Esophagus muscularis mucosa (tissue), 4 donors: ENCODE measurements at places on chromosomes 13 and 19.

- no peak for DNase-seq
These were observed 4.4 kb upstream of the PRX start for GRCh38 chr19:40417643-40417981.

GRCh38 chr13:109396266-109396665 is 390.1 kb downstream of the IRS2 start:
- no peak for DNase-seq

GRCh38 chr19:46718934-46719622 is 2.2 kb upstream of the PRKD2 start:
- DNase-seq, result no peak

- no peak for DNase-seq
These were observed 56.1 kb downstream of the MLLT1 start for GRCh38 chr19:6223461-6224307.

DNA sequence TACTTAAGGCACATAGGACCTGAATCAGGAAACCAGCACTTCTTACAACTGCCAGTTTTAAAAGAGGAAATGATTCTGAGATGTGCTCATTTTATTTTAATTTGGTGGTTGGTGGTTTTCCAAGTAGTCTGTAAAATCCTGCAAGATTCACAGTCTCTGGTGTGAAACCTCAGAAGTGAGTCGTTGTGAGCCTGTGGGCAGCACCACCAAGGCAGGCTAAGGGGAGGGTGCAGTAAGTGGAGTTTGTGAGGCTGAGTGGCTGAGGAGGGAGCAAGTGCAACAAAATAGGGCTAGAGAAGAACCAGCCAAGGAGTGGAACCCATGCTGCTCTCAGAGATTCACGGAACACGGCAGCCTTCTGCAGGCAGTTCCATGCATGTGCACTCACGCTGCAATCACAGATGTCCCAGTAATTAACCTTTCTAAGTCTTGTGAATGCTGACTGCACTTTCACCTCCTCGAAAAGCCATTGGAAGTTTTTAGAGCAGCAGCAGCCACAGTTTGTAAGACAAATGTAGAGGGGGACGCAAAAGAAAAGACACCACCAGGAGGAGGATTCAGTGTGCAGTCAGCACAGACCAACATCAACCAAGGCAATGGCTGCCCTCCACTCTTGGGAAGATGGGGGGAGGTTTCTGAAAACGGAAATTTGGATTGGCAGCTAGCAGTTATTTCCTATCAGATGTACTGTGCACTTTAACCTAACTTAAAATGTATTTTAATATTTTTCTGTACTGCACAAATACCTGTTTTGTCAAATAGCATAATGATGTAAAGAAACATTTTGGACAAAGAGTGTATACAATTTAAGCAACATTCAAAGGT is 44.9 kb downstream of the ESD start:
- no peak for DNase-seq

GRCh38 chr19:41755328-41755913 is at the start of gene CEACAM6:
Gene CEACAM6 (plus strand): TSS chr19:41755530. CDS start chr19:41755639, 109 bp downstream.
- DNase-seq, result no peak

GRCh38 chr19:2221250-2221831 is 14.8 kb downstream of the PLEKHJ1 start:
- no peak for DNase-seq
